Hematopoietic multipotent progenitor cell treated with erythropoietin and hydrocortisone succinate and interleukin-3 and kit ligand, for 8 days (in vitro differentiated cells): ENCODE measurements at places on chromosomes 6 and 20.

GRCh38 chr6:167898673-167899311, 72.1 kb downstream of the AFDN start:
- DNase-seq: peak; percentile 39

DNA sequence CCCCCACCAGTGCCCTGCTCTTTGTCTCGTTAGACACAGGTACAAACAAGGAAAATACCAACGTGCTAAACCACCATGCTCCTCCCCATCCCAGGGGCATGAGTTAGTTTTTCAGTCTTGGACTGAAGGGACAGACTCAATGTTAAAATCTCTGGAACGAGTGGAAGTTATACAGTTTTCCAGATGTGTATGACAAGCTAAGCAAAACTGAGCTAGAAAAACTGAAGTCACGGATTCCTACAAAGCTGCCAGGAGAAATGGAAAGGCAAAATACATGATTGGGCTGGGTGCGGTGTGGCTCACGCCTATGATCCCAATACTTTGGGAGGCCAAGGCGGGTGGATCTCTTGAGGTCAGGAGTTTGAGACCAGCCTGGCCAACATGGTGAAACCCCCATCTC, 34.3 kb upstream of the QKI start:
- DNase-seq: no peak

GRCh38 chr20:33291830-33292355, 8.9 kb downstream of the BPIFB1 start:
- DNase-seq: peak; percentile 57

DNA sequence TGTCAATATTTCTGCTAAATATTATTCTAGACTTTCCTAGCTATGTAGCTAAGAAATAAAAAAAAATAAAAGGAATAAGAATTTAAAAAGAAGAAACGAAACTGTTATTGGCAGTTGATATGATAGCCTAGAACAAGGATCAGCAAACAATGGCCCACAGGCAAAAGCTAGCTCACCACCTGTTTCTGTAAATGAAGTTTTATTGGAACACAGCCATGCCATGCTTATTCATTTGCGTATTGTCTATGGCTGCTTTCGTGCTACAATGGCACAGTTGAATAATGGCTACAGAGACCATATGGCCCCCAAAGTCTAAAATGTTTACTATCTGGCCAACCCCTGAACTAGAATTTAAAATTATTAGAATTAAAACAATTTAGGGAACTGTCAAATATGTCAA, 952.6 kb upstream of the MAP3K7 start:
- DNase-seq: no peak

GRCh38 chr6:144667532-144668503, 382.7 kb downstream of the UTRN start:
- DNase-seq: no peak
